ENCODE measurements at places on chromosomes 16 and 17. TPM values are rescaled to one million over a fixed set of nuclear protein-coding genes. Genes with fewer than 3 reads are reported as not detected.

Gene WRAP53
- 4.6 TPM for total RNA-seq

- no peak for ATAC-seq
Observed at GRCh38 chr17:3924512-3925350, 8.5 kb upstream of the P2RX1 start.

- ATAC-seq, result no peak
Observed at GRCh38 chr17:77995146-77995852, 36.8 kb downstream of the TNRC6C start.

DNA sequence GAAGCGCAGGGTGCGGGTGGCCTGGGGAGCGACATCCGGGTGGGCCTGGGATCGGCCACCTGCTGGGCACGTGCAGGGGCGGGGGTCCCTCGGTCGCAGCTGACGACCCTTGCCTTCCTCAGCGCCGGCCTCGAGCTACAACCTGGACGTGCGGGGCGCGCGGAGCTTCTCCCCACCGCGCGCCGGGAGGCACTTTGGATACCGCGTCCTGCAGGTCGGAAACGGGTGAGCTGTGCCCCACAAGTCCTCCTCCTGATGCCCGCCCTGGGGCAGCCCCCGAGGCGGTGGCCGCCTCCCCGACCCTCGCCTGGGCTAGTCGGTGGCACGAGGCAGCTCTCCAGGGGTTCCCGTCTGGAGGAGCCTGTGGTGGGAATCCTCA lies 1.5 kb downstream of the ITGAL start:
- ATAC-seq, result no peak

GRCh38 chr17:39622380-39623006 lies 4.3 kb upstream of the PPP1R1B start:
- ATAC-seq, result peak; percentile 16
